ENCODE measurements at places on chromosomes 2 and 18. TPM values are rescaled to one million over a fixed set of nuclear protein-coding genes. Genes with fewer than 3 reads are reported as not detected.
A peak's percentile ranks its signal among the peaks of the same experiment; 100 is the strongest.

CD8B gene
- total RNA-seq = not detected

- peak; percentile 1 for DNase-seq
Observed at GRCh38 chr2:225400060-225400511, 576 bp downstream of the NYAP2 start.

- DNase-seq = no peak
Observed at GRCh38 chr2:162462911-162463310, 119.0 kb downstream of the GCA start.

EIF5B gene
- total RNA-seq = 53.5 TPM

GRCh38 chr2:16067866-16068551 lies 127.7 kb downstream of the MYCN start:
- DNase-seq = no peak

- no peak for DNase-seq
Observed at GRCh38 chr2:47386551-47386950, 16.4 kb upstream of the MSH2 start.

DNA sequence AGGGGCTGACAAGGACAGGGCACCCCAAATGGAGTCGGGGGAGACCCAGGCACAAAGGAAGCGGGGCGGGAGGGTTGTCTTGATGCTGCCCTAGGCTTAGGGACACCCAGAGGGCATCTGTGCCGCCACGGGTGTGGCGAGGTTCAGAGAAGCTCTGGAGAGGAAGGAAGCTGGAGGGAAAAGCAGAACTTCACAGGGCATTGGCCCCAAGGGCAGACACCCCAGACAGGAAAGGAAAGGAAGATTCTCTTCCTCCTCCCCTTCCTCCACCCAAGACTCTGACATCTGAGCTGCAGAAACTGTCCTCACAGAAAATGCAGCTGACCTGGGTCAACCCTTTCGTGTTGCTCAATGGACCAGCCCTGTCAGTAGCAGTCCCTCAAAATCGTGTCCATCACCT lies 25.6 kb downstream of the DNMT3A start:
- no peak for DNase-seq

- DNase-seq = no peak
Observed at GRCh38 chr2:217465100-217465499, 537.7 kb downstream of the TNS1 start.

REG3G gene
- not detected for total RNA-seq

DNA sequence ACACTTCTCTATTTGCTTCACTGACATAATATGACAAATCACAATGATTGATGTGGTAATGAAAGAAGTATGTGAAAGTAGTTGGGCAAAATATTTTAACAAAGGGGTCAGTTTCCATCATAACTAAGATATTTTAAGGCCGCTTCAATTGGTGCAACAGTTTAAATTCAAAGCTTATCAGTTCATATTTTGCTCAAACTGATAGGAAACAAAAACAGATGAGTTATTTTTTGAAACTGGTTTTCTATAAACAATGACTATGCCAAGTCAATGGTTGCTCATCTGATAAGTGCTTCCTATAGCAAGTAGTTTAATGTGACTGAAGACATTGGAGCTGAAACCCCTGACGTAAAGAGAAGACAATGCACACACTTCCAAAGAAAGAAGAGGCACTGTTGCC lies 1290.7 kb downstream of the SUCLG1 start:
- peak; percentile 64 for DNase-seq

DNA sequence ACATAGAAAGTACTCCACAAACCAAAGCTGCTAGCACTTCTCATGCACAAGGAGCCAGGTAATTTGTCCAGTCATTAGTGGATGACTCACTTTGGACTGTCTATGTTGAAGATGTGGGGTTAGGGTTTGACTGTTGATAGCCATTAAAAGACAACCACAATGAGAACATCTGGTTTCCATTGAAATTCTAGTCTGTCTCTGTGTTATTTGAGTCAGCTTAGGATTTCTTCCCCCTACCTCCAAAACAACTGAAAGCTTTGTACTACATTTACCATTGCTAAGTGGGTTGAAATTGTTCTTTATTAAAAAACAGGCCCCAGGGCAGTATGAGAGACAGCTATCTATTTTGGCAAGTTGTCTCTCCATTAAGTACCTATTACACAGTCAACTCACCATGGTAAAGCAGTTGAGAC lies 50.2 kb upstream of the ANKRD44 start:
- no peak for DNase-seq

DNA sequence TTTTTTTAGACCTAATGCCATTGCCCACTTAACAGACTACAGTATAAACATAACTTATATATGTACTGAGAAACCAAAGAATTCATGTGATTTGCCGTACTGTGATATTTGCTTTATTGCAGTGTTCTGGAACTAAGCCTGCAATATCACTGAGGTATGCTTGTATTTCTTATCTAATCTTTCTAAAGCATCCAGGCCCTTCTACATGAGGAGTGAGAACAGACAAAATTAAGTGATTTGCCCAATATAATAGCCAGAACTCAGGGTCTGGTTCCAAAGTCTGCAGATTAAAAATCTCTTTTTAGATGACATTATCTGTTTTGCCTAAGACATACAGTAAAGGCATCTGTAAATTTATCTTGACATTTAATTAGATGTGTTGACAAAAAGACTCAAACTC lies 41.9 kb downstream of the BMPR2 start:
- DNase-seq = no peak

MROH2A gene
- total RNA-seq = not detected

TMEM247 gene
- not detected for total RNA-seq

GRCh38 chr2:99771681-99772333 lies 282.0 kb upstream of the REV1 start:
- no peak for DNase-seq

GRCh38 chr2:213149294-213149875 lies 2.0 kb downstream of the IKZF2 start:
- DNase-seq = no peak

DNA sequence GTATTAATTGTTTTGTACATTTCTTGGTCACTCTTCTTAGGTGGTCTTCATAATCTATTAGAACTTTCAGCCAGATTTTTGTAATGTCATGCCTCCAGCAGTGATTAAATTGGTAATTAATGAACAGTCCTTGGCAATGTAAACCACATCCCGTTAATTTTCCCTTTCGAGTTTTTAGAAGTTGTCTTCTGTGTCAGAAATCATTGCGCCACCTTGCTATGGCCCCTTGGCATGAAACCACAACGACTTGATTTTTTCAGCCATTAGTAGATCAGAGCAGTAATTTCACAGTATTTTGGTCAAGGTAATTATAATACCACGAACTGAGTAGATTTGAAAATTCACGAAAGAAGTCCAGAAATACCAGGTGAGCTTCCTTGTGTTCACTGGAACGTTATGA lies 86.0 kb upstream of the OTX1 start:
- DNase-seq = no peak

DNA sequence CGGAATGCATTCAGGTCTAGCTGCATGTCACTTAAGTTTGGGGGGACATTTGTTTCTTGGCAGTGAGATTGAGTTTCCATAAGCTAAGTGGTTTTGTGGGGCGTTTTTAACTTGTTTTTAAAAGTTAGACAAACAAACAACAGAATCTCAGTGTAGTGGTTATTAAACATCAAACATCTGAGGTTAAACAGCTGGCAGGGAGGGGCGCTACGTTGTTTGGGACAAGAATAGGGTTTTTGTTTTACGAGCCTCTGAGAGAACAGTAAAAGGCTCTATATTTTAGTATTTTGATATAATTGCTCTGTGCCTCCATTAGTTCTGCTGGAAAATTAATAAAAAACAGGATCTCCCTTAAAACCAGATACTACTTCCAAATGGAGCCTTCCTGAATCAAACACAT lies 41.6 kb upstream of the TMEM177 start:
- no peak for DNase-seq

DNA sequence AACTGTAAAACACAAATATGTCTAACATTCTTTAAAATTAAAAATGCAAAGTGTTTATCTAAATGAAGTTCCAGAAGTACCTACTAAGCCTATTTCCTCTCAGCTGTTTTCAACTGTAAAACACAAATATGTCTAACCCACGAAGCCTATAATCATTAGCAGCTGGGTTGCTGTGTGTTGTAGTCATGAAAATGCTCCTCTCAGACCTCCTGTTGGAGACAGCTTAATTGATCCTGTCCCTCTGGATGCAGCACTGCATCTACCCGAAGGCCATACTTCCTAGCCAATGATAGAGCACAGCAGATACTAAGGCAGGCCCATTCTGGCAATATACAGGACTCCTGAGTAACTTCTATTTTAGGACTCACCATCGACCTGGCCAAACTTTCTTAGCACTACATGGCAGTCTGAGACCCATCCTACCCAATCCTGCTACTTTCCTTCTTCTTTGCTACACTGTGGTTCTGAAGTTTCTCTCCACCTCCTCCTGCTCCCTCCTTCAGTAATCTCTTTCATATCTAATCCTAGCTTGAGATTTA lies 92.5 kb upstream of the RBBP8 start:
- DNase-seq = no peak

DNA sequence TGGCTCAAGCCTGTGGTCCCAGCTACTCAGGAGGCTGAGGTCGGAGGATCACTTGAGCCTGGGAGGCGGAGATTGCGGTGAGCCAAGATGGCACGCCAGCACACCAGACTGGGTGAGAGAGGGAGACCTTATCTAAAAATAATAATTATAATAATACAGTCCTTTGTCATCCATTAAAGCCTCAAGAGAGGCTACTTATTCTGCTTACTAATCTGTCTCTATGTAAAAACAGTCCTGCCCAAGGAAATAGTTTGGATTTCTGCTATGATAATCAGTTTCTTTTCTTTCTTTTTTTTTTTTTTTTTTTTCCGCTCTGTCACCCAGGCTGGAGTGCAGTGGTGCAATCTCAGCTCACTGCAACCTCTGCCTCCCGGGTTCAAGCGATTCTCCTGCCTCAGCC lies 228.3 kb downstream of the C1D start:
- no peak for DNase-seq

DNA sequence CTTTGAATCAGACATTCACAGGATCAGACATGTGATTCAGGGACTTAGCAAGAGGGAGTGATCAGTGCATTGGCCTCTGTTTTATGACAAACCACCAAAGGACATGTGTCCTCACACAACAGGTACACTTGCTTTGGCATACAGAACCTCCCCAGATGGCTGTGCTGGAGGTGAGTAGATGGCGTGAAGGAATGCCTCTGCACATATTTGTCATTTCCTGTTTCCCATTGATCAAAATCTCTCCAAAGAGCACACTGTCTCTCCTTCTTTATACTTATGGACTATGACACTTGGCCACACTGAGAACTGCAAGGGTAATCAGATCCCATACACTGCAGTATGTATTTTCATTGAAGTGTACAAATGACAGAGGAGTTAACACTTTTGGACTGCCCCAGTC lies 927.6 kb downstream of the TSN start:
- DNase-seq = no peak

DNA sequence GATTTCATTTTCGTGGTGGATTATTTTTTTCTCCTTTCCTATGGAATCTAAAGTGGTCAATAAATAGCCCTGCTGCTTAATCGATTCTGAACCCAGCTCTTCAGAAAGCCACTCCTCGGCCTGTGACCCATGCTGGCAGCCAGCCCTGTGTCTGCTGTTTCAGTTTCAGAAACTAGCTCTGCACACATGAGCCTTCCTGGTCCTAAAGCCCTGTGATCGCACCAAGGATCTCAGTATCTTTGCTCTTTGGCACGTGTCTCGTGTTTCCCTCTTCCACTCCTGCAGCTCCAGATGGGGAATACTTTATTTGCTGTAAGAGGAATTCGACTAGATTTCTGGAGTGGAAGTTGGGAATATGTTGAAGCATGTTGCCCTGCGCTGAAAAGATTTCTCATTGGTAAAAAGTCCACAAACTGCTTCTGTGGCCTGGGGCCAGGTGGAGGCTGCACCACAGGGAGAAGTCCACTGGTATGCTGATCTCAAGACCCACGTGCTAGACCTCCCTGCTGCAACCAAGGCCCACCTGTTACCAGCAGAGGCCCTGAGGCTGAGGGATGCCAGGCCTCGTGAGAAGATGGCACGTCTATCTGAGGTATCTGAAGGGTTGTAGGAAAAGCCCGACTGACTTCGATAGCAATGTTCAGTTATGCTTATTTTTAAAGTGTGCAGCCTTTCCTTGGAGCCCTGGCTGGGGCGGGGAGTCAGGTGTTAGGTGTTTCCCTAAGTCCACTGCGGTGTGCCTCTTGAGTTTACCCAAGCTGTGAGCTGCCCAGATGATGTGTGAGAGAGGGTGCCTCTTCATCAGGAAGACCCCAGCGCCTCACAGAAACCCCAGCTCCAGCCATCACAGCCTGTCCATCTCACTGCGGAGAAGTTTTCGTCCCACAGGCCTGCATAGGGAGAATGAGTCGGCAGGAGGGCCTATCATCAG lies 33.6 kb upstream of the CELF4 start:
- DNase-seq = no peak

DNA sequence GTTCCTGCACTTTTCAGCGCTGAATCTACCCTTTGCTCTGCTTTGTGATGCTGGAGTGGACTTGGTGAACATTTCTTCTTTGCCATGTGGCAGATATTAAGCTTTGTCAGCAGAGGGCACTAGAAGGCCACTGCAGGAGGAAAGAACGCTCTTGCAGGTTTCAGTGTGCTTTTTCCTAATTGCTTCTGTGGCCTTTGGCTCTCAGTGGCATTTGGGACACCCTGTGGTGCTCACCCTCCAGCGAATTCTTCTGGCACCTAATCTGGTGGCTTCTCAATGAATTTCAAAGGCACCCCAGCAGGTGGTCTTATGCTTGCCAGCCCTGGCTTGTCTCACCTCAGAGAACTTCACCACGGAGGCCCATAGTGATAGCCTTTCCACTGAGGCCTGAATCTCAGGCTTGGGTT lies 146.7 kb downstream of the MYO3B start:
- DNase-seq = peak; percentile 40

INPP4A gene
- total RNA-seq = 25.7 TPM

TMEM17 gene
- total RNA-seq = 1.2 TPM

DNA sequence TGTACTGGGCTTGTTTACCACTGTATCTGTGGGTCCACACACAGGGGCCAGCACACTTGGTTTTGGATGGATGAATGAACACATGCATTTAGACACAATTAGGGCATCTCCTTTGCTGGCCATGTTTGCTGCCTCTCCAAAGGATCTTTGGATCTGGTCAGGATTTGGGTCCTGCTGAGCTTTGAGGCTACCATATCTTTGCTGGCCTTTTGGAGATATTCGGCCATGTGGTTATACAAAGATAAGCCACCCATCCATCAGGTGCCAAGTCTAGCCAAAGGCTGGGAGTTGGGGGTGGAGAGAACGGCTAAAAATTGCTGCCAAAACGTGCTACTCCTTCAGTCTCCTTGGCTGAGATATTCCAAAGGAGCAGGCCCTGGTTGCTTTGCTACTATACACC lies 18.2 kb upstream of the FZD7 start:
- no peak for DNase-seq

ANKRD53 gene
- total RNA-seq = 2.2 TPM

DNA sequence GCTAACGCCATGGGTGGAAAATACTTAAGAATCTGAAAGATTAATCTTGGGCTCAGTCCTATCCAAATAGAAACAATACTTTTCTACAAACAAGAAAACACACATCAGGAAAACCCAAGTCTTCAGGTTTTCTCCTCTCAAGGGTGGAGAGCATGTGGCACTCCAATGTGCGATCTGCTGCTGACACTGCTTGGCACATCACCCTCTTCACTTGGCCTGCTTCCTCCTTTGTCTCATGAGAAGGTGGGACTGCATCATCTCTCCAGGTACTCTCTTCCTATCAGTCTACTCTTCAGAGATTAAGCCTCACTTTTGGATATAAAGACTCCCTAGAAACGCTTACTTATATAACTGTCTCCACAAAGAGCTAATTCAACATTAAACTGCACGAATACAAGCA lies 26.4 kb downstream of the HDLBP start:
- no peak for DNase-seq

SERPINB3 gene
- not detected for total RNA-seq

GRCh38 chr2:161954103-161954502 lies 119.9 kb downstream of the DPP4 start:
- peak; percentile 4 for DNase-seq

GRCh38 chr2:105789745-105790460 lies 45.2 kb downstream of the NCK2 start:
- peak; percentile 79 for DNase-seq
